ENCODE measurements at places on chromosomes 1 and 21.

DNA sequence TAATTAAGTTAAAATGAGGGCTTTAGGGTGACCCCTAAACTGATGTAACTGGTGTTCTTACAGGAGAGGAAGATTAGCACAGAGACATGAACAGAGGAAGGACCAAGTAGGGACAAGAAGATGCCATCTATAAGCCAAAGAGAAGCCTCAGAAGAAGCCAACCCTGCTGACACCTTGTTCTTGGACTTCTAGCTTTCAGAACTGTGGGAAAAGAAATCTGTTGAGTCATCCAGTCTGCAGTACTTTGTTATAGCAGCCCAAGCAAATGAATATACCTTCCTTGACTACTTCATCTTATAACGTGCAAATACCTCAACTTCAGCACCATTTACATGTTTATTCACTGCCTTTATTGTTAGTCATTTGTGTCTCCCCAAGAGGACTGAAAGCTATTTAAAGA lies 3.4 kb downstream of the ZBTB21 start:
- DNase-seq: no peak

DNA sequence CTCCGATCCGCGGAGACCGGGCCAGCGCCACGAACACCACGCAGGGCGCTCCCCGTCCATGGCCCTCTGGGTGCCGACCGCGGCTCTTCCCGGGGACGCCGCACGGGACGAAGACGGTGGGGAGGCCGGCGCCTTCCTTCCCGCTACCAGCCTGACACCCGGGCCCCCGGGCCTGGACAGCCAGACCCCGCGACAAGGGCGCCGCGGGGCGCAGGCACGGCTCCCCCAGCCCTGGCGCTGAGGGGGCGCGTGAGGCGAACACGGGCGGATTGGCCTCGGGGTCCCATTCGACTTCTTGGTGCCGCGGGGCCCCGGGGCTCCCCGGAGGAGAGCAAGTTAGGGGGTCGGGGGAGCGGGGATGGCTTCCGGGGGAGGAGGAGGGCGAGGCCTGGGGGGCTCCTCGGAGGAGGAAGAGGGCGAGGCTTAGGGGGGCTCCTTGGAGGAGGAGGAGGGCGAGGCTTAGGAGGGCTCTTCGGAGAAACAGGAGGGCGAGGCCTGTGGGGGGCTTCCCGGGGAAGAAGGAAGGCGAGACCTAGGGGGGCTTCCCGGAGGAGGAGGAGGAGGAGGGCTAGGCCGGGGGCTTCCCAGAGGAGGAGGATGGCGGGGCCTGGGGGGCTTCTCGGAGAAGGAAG lies 537 bp upstream of the KLHL17 start:
- peak; percentile 30 for DNase-seq

GRCh38 chr1:31574749-31575368 lies 1.5 kb upstream of the TINAGL1 start:
- DNase-seq: no peak

GRCh38 chr1:222772996-222773379 lies 36.0 kb downstream of the FAM177B start:
- DNase-seq: no peak

GRCh38 chr1:236103646-236104218 lies 38.6 kb upstream of the GPR137B start:
- peak; percentile 56 for DNase-seq

DNA sequence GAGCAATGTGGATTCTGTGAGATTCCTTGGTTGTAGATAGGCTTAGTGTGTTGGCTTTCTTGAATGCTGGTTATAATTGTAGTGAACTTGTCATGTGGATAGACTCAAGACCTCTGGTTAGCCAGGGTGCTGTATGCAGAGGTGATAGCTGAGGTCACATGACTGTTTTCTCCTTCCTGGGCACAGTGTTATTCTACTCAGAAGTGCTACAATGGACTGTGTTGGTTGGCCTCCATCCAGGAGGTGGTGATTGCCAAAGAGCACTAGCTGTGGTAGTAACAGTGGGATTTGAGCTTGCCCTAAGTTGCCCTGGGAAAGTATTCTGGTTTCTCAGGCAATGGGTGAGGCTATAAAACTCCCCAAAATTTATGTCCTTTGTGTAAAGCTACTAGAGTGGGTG lies 71.6 kb downstream of the SH3BGR start:
- DNase-seq: no peak

DNA sequence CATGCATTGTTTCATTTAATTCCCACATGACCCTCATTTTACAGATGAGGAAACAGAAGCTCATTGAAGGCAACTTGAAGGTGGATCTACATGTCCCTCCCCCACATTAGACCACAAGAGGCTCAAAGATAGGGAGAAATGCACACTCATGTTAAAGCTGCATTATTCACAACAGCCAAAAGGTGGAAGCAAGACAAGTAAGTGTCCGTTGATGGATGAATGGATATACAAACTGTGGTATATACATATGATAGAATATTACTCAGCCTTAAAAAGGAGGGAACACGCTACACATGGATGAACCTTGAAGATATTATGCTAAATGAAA lies 149.7 kb upstream of the JUN start:
- DNase-seq: no peak

- DNase-seq: no peak
These were observed 1153.5 kb upstream of the TMPRSS15 start for GRCh38 chr21:19557046-19557445.

DNA sequence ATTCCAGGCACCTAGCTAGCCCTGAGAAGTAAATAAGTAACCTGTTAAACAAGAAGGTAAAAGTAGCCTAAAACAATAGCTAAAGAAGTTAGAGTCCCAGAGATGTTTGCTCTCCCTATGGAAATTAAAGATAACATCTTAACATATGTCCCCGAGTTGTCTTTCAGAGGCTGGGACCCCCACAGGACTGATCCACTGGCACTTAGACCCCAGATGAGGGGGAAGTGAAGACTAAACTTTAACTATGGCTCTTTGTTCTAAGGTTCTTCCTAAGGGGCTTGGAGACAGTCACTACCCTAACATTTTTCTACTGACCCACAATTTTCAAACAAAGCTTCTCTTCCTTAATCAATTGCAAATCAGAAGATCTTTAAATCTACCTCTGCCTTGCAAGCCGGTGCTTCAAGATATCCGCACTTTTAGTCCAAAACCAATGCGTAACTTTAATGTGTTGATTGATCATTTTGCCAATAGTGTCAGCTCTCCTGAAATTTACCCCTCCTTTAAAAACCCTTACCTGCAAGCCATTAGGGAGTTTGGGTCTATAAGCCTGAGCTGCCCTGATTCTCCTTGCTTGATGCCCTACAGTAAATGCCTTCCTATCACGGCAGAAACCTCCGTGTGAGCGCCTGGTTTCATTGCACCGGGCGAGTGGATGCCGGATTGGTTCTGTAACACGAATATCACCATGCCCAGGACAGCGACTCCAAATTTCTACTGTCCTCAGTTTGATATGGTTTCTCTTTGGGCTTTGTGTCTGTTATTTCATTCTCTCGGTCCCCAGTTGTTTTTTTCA lies 404.4 kb downstream of the SIPA1L2 start:
- no peak for DNase-seq

GRCh38 chr1:88873737-88874349 lies 17.5 kb downstream of the GTF2B start:
- no peak for DNase-seq

GRCh38 chr1:175297291-175297690 lies 104.7 kb upstream of the KIAA0040 start:
- DNase-seq: no peak

- DNase-seq: no peak
These were observed 35.0 kb upstream of the VWA5B1 start for GRCh38 chr1:20255666-20256065.

- no peak for DNase-seq
These were observed 6.7 kb downstream of the ZNF496 start for GRCh38 chr1:247324923-247325322.

DNA sequence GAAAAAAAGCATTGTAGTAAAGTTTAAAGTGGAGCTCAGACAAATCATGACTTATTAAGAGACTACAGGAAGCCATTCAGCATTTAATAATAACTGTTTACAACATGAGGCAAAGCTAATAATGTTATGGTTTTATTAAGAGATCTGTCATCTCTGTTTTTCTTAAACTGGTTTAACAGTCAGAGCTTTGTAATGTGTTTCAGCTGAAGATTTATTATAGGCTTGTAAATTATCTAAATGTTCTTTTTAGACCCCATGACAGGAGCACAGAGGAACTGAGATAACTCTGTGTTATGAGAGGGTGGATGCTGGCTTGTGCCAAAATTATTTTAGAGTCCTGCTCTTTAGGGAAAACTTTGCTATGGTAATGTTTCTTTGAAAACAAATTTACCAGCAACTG lies 38.0 kb upstream of the RWDD3 start:
- no peak for DNase-seq

DNA sequence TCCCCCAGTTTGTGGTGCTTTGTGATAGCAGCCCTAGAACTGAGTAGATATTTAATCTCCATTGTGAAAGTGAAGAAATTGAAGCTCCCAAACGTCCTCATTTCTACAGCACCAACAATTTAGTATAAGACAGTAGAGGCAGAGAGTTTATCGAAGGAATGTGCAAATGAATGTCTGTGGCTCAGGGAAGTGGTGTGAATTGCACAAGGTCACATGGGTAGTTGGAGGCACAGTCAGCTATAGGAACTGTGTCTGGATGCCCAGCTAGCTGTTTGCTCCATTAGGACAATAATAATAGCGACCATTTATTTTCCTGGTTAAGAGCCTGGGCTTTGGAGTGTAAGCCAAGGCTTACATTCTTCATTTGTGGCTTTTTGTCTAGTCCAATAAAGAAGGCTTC lies 144.4 kb upstream of the USP24 start:
- DNase-seq: no peak

- DNase-seq: no peak
These were observed 21.0 kb upstream of the ERRFI1 start for GRCh38 chr1:8047112-8047511.

- DNase-seq: no peak
These were observed 3.5 kb downstream of the PPM1J start for GRCh38 chr1:112711670-112712069.

Data from stimulated activated naive CD8-positive, alpha-beta T cell treated with anti-CD3 and anti-CD28 coated beads, Interleukin-15, Interleukin-2, amounts not matched to agents 100 U/mL and 50 U/mL, for 24 hours (primary cell).